Inflammatory macrophage (primary cell): ENCODE measurements at places on chromosomes 6 and 20.

DNA sequence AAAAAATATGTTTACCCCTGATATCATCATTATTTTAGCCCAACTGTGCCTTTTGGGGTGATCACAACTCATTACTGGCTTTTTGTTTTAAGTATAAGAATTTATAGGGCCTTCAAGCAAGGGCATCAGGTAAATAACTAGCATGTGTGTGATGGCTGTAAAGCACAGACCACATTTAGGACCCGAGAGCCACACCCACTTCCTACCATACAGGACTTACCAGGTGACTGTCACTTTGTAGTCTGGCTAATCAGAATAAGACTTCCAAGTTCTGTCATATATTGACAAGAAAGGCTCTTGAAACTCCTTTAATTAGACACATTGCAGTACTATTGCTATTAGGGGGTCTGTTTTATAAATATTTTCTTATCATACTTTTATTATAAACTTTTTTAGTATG lies 31.1 kb downstream of the TMEM242 start:
- no peak for DNase-seq

DNA sequence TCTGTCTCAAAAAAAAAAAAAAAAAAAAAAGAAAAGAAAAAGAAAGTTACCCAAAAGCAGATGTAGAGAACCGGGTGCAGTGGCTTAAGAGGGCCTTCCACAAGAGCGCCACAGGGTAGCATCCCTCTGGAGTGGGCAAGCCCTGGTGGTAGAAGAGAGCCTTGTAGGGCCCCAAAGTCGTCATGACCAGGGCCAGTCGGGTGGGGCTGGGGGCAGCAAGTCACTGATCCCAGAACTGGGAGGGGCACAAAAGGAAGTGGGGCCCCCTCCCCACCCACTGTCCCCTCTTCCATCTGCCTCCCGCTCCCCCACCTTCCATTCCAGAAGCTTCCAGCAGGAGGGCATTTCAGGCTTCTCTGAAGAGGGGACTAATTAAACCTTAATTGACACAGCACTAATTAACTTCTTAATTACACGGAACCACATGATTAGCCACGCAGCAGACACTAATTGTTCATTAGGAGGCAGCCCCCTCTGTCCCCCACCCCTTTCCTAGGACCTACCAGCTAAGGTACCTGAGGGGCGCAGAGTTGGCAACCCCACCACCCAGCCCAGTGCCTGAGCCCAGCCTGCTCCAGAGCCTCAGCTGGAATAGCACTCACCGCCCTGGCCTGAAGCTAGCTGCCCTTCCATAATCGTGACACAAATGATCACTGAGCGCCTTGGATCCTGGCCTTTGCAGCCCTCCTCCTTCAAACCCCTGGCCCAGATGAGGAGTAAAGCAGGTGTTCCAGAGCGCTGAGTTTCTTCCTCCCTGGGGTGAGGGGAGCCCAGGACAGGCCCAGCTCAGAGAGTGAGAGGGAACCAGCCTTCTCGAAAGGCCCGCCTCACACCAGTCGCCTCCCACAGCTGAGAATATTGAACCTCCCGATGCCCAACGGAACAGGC lies 34.8 kb downstream of the MDFI start:
- DNase-seq = no peak

DNA sequence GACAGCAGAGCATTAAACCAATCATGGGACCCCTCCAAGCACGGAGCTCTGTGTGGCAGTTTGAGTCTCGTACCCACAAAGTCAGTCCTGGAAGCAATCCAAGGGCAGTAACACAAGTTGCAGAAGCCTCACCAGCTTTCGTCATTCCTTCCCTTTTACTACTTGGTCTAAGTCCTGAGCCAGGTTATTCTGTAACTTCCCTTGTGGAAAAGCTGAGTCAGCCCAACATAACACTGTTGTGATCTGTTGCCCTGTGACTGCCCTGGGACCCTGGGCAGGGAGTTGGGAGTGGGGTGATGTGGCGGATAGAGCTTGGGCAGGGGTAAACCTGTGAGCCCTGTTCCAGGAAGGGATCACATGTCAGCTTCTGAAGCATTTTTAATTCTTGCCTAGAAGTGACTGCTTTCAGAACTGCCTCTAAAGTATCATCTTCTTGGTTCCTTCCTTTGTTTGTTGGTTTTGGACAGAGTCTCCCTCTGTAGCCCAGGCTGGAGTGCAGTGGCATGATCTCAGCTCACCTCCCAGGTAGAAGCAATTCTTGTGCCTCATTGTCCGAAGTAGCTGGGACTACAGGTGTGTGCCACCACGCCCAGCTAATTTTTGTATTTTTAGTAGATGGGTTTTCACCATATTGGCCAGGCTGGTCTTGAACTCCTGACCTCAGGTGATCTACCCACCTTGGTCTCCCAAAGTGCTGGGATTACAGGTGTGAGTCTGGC lies 183.7 kb upstream of the JAG1 start:
- peak; percentile 75 for DNase-seq

GRCh38 chr6:13814176-13814937 lies at the start of gene MCUR1:
TSS of gene MCUR1 (minus strand) at chr6:13814557. CDS start at chr6:13814429, 128 bp downstream.
- peak; percentile 84 for DNase-seq

- DNase-seq = no peak
Measured at GRCh38 chr20:17836303-17836861, 132.2 kb downstream of the SNX5 start.

DNA sequence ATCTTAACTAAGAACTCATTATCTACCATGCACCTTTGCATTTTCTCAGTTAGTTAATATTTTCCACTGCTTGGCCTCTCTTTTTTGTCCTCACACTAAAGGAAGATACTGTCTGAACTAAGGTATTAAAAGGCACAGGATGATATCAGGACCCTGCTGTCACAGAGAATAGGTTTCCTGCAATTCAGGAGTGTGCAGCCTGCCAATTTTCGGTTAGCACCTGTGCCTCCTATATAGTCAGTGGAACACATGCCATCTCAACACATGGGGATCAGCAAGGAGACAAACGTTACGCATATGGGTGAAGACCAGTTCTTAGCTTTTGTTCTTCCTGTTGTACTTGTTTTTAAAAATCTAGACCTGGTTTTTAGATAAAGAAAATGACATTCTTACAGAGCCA lies 71.0 kb downstream of the FUT9 start:
- DNase-seq = no peak

- DNase-seq = peak; percentile 84
Measured at GRCh38 chr6:11275598-11275997, 43.1 kb upstream of the NEDD9 start.

DNA sequence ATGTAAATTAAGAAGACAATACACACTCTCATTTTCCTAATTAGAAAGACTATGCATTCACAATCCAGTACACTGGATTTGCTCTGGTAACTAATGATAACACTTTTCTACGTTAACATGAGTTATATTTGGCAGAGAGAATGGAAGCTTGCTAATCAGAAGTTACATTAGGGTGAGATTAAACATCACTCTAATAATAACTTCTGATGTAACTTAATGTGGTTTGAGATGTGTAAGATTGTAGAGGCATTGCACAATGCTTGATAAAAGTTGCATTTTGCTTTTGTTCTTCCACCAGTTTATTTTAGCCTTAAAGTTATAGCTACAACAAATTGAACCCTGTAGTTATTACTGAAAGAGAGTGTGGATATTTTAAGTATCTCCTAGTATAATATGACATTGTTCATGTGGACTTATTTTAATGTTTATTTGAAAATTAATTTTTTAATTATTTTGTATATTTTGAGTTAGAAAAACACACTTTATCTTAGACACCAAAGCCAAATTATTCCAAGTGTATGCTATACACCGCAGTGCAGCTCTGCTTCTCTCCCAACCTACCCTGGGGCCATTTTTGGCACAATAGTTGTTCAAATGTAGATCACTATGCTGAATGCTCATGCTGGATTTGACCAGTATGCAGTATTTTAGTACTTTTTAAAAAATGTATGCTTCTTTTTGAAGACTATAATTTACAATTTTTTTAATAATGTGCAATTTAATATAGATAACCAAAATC lies 143.2 kb downstream of the SLC16A10 start:
- DNase-seq = peak; percentile 94

GRCh38 chr6:136788069-136788902 lies 4.0 kb downstream of the MAP3K5 start:
- peak; percentile 69 for DNase-seq

- no peak for DNase-seq
Measured at GRCh38 chr6:160043784-160044183, 74.9 kb downstream of the IGF2R start.

GRCh38 chr6:134882426-134883038 lies 67.4 kb downstream of the ALDH8A1 start:
- DNase-seq = peak; percentile 79

DNA sequence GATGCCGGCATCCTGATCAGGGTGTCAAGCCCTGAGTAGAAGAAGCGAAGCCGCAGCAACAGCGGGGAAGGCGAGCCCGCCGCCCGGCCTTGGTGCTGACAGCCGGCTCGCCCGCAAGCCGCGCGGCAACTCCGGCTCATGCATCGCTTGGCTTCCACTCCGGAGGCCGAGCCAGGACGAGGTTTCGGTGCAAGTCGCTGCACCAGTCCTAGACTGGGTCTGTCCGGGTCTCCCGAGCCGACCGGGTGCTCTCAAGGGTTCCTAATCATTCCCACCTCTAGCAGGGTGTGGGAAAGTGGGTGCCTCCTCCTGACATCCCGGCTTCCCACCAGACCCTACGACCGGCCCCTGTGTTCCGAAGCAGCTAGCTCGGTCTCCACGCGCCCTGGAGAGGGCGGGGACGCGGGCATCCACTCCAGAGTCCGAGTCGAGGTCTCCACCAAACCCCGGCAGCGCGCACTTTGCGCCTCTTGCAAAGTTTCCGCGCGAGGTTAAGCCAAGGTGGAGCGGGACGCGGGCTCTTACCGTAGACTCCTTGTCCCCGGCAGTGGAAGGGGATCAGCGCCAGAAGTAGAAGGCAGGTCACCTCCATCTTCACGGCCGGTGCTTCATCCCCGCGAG lies 1.4 kb downstream of the MDGA1 start:
- DNase-seq = no peak

- DNase-seq = no peak
Measured at GRCh38 chr6:106421496-106421895, 61.0 kb downstream of the CRYBG1 start.

GRCh38 chr6:115544765-115545671 lies 515.7 kb downstream of the FRK start:
- DNase-seq = no peak

DNA sequence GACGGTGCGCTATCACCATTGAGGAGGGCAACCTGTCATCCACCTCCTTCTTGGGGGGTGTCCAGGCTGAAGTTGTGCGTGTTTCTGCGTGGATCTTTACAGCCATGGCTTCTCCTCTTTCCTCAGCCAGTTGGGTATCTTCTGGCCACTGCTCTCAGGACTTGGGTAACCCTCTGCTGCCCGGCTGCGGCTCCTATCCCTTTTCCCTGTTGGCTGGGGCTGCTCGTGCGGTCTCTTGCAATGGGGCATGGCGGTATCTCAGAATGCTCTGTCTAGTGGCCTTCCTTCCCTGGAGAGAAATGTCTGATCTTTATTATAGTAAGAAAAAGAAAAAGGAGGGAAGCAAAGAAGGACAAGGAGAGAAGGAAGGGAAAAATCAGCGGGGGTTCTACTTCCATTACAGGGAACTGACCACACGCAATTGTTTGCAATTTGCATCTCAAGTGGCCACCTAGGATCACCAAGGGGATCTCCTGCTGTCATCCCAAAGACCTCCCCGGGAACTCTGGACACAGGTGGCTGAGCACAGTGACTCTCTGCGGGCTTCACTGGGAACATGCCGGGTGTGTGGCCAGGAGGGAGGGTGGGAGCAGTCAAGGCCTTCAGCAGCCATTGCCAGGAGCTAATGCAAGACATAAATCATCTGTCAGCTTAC lies 60.8 kb downstream of the NPEPL1 start:
- no peak for DNase-seq

DNA sequence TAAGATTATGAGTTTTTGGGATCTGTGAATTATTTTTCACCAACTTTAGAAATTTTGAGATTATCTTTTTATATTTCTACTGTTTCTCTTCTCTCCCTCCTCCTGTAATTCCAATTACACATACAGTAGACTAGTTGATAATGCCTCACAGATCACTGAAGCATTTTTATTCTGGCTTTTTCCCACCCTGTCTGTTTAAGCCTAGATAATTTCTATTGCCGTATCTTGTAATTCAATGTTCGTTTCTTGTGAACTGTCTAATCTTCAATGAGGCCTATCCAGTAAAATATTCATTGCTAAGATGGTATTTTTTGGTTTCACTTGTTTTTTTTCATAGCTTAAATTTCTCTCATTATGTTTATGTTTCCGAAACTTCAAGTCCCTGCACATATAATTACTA lies 12.0 kb downstream of the MDN1 start:
- no peak for DNase-seq

- no peak for DNase-seq
Measured at GRCh38 chr6:26552205-26552604, 14.0 kb downstream of the HMGN4 start.

DNA sequence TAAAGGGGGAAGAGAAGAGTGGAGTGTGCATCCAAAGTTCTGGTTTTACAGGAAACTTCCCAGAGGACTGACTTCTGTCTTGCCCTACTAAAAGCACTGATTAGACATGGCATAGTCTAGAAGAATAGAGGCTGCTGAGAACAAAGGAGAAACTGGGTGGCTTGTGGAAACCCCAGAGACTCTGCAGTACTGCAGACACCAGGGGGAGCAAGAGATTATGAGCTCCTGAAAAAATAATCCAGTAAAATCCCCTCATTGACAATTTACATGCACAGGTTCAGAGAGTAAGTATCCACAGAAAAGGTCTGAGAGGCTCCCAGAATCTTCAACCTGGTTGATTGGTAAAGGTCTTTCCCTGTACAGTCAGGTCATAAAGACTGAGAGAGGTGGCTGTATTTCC lies 48.7 kb upstream of the CLVS2 start:
- no peak for DNase-seq

DNA sequence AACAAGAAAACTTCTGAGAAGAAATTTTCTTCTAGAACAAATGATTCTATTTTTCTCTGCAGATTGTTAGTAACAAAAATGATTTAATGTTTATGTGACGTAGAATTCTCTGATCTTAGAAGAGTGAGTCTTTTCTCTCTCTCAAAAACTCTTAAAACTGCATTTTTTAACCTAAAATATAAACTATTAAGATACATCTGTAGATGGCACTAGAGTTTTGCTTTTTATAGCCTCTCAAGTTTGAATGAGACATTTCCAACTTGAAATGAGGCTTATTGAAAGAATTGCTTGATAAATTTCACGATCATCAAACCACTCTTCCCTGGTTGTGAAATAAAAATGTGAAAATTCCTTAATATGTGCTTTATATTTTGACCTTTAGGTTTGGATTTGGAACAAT lies 53.8 kb downstream of the PHF3 start:
- DNase-seq = no peak
